ENCODE measurements at places on chromosomes 12 and 14. TPM values are rescaled to one million over a fixed set of nuclear protein-coding genes. Genes with fewer than 3 reads are reported as not detected.

Gene ACOT6
- not detected for polyA plus RNA-seq

Gene PTPRQ
- not detected for polyA plus RNA-seq

Gene NPAS3
- 0.01 TPM for polyA plus RNA-seq

Gene PTPRB
- polyA plus RNA-seq: 0.65 TPM

Gene TSPAN19
- 0.06 TPM for polyA plus RNA-seq

Gene C14orf39
- polyA plus RNA-seq: not detected

Gene PFDN5
- 546 TPM for polyA plus RNA-seq

Gene PAX9
- 1.2 TPM for polyA plus RNA-seq

Gene WSCD2
- polyA plus RNA-seq: not detected

Gene HOXC6
- 4.7 TPM for polyA plus RNA-seq

Gene C14orf119
- 117 TPM for polyA plus RNA-seq

Gene TDRD9
- polyA plus RNA-seq: 0.10 TPM

Gene NKX2-1
- not detected for polyA plus RNA-seq

Gene TMTC2
- 3.7 TPM for polyA plus RNA-seq

Gene RIMBP2
- polyA plus RNA-seq: 0.12 TPM

Gene BBOF1
- polyA plus RNA-seq: 1.9 TPM

Gene AMDHD1
- polyA plus RNA-seq: 0.31 TPM

Gene RITA1
- 14.5 TPM for polyA plus RNA-seq

Gene OR6C68
- not detected for polyA plus RNA-seq

Gene PTPRR
- 2.9 TPM for polyA plus RNA-seq

All from keratinocyte (primary cell).